CMK (cell line): ENCODE measurements at places on chromosomes 7 and 10.

GRCh38 chr7:106568680-106569499 lies 92.1 kb downstream of the CCDC71L start:
- peak; percentile 66 for DNase-seq

- no peak for DNase-seq
Observed at GRCh38 chr10:30413996-30414576, 19.9 kb upstream of the MAP3K8 start.

GRCh38 chr7:50827281-50827680 lies 44.6 kb upstream of the GRB10 start:
- DNase-seq, result no peak

- no peak for DNase-seq
Observed at GRCh38 chr7:155203882-155204691, 93.6 kb upstream of the INSIG1 start.

GRCh38 chr7:151382079-151382885 lies 27.6 kb downstream of the WDR86 start:
- no peak for DNase-seq

- DNase-seq, result no peak
Observed at GRCh38 chr10:103828587-103829197, 26.7 kb downstream of the SH3PXD2A start.

DNA sequence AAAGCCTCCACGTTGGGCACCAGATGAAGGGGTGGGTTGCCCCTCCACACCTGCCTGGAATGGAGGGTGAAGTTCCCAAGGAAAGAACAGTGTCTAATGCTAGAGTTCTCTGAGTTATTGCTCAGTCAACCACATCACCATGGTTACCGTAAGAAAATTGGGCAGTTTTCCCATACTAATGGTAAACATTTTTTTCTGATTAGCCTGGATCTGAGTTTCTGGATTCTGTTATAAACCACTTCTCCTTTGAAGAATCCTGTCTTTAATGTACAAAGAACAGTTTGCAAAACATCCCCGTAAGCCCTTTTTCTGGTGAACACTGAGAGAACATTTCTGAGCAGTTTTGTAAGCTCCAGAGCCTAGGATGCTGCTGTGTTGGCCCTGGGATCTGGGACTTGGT lies 45.5 kb downstream of the ABCC2 start:
- DNase-seq, result no peak

- no peak for DNase-seq
Observed at GRCh38 chr10:9301148-9301547, 1246.7 kb downstream of the GATA3 start.

GRCh38 chr7:32865448-32866030 lies 26.0 kb downstream of the KBTBD2 start:
- DNase-seq, result no peak

DNA sequence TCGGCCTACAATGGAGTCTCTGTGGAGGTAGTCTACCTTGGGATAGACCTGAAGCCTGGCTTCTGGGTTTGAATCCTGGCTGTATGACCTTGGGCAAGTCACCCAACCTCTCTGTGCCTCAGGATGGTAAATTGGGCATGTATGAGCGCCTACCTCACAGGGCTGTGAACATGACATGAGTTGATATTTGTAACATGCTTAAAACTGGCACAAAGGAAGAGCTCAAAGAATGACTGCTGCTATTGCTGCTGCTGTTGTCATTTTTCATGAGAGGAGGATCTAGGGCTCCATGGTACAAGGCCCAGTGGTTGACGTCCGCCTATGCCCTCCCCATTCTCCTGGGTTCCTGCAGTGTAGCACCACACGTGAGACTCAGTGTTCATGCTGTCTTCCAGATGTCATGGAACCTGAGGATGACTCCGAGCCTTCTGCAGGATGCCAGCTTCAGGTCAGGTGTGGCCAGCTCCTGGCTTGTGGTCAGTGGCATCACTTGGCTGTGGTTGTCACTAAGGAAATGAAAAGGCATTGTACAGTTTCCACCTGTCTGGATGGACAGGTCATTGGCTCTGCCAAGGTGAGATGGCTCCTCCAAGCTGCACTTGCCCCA lies 95.0 kb downstream of the WDFY4 start:
- no peak for DNase-seq

DNA sequence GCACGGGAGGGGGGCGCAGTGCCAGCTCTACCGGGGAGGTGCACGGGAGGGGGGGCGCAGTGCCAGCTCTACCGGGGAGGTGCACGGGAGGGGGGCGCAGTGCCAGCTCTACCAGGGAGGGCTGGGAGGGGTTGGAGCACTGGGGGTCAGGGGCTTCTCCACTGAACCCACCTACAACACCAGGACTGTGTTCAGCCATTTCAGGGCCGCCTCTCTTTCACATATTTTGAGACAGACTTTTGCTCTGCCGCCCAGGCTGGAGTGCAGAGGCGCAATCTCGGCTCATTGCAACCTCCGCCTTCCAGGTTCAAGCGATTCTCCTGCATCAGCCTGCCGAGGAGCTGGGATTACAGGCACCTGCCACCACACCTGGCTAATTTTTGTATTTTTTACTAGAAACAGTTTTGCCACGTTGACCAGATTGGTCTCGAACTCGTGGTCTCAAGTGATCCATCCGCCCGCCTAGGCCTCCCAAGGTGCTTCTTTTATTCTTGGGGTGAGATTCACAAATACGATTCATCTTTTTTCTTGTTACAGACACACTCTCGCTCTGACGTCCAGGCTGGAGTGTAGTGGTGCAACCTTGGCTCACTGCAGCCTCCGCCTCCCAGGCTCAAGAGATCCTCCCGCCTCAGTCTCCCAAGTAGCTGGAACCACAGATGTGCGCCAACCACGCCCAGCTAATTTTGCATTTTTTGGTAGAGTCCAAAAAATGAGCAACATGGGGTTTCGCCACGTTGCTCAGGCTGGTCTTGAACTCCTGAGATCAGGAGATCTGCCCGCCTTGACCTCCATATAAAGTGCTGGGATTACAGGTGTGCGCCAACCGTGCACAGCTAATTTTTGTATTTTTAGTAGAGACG lies 37.0 kb downstream of the ADAP1 start:
- no peak for DNase-seq

- DNase-seq, result no peak
Observed at GRCh38 chr10:130489891-130490290, 353.7 kb downstream of the GLRX3 start.

GRCh38 chr7:151378496-151379192 lies 31.2 kb downstream of the WDR86 start:
- no peak for DNase-seq

- DNase-seq, result no peak
Observed at GRCh38 chr7:12961910-12962480, 274.6 kb downstream of the ARL4A start.

DNA sequence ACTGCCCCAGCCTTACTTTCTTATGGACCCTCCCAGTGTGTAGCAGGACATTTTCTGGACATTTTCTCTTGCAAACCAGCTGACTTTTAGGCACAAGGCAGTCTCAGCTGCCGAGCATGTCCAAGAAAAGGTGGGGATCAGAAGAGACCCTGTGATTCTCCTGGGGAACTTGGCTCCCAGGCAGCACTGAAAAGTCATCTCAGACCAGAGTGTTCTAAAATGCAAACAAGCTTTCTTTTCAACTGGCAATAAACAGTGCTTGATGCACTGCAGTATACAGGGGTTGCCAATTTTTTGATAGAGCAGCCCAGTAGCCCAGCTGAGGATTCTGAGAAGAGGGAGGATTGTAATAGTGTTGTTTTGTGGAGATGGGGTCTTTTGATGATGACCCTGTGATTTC lies 168.0 kb upstream of the PHYHIPL start:
- no peak for DNase-seq

- DNase-seq, result no peak
Observed at GRCh38 chr10:70250961-70251680, 17.9 kb upstream of the PPA1 start.

GRCh38 chr7:11153694-11154093 lies 180.0 kb downstream of the PHF14 start:
- DNase-seq, result no peak

DNA sequence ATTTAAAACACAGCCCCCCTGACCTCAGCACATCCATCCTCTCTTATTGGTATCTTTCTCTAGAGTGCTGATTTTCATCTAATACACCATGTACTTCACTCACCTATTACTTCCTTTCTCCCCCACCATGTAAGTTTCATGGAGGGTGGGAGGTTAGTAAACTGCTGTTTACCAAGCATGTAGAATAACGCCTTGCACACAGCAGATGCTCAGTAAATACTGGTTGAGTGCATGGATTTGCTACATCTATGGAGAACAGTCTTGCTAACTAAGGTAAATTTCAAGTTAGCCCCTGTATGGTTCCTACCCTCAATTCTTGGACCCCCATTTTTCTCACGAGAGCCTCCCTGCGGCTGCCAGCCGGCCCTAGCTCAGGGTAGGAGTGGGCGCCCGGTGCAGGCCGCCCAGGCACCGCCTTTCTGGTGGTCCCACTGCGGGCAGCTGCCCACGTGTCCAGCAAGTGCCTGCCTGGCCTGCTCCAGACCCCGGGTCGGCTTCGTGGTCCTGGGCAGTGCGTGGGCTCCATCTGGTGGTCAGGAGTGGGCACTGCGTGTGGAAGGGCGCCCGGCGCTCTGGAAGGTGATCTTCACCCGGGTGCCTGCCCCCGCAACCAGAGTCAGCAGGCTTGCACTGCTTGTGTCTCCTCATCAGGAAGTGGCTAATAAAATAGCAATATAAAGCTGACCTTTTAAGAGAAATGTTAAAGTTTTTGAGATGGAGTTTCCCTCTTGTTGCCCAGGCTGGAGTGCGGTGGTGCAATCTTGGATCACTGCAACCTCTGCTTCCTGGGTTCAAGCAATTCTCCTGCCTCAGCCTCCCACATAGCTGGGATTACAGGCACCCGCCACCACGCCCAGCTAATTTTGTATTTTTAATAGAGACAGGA lies 63.4 kb upstream of the DNAJB6 start:
- DNase-seq, result peak; percentile 64

GRCh38 chr7:156493942-156494341 lies 146.6 kb upstream of the RNF32 start:
- no peak for DNase-seq

GRCh38 chr10:121448766-121449421 lies 149.3 kb downstream of the FGFR2 start:
- DNase-seq, result no peak

DNA sequence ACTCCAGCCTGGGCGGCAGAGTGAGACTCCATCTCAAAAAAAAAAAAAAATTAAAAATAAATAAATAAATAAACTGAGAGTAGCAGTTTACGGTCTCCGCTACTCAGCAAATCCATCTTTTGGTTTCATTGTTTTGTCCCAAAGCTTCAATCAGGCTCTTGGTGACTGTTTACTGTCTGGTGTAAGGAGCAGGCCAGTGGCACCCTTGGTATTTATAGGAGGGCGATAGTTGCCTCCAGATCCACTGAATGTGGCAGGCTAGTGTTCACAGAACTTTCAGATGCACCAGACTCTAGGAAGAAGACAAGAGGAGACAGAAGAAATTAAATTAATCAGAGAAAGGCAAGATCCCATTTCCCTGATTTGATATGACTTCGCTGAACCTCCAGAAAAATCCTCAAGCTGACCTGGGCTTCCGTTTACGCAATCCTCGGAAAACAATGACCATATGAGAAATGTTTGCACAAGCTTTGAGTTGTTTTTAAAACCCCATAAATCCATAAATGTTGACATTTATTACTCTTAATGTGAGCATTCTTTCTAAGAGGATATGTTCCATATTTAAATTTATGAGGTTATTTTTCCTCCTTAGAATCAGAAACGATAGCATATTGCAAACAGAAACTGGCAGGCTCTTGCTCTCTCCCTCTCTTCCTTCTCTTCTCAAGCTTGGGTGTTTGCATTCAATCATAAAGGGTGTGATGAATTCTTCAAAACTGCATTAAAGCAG lies 7.1 kb upstream of the MUC3A start:
- no peak for DNase-seq

- DNase-seq, result no peak
Observed at GRCh38 chr10:125626671-125627070, 56.3 kb downstream of the TEX36 start.

GRCh38 chr10:61942604-61943461 lies 41.3 kb downstream of the ARID5B start:
- no peak for DNase-seq

DNA sequence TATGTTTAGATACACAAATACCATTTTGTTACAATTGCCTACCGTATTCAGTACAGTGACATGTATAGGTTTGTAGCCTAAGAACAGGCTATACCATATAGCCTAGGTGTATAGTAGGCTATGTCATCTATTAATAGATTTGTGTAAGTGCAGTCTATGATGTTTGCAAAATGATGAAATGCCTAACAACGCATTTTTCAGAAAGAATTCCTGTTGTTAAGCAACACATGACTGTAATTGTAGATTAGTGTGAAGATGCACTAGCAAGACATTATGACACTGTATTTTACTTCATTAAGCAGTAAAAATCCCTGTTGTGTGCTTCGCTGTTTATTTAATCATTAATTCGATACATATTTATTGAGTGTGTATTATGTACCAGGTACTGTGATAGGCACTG lies 446.0 kb downstream of the SUGCT start:
- DNase-seq, result no peak

DNA sequence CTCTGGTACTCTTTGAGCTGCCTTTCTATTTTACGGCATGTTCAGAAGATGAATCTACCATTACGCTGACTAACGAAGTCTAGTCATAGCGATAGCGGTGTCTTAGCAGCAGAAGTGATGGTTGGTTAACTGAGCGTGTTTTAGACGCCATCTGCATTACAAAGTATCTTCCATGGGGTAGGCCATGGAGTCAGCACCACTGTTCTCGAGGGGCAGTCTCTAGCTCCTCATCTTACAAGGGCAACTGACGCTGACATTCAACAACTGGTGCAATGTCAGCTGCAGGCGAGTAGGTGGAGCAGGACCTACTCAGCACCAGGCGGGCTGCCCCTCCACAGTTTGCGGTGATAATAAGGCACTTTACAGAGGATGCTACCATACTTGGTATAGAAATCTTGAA lies 88.7 kb downstream of the ADARB2 start:
- no peak for DNase-seq

GRCh38 chr10:80460399-80461207 lies 6.5 kb downstream of the TSPAN14 start:
- no peak for DNase-seq

GRCh38 chr10:131702531-131703356 lies 198.1 kb upstream of the PPP2R2D start:
- no peak for DNase-seq

DNA sequence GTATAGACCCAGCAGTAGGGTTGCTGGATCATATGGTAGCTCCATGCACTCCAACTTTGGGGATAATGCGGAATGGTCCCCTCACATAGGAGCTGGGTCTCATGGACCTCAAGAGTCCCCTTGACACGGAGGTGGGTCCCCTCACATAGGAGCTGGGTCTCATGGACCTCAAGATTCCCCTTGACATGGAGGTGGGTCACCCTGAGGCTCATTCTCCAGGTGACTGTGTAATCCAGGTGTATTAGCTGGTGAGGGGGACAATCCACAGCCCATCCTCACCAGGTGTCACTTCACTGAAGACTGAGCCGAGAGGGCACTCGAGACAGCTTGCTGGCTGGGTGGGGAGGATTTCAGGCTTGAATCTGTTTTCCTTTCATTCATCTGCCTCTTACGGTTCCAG lies 121.9 kb downstream of the PTPN20 start:
- DNase-seq, result no peak

- DNase-seq, result no peak
Observed at GRCh38 chr10:92530891-92531535, 42.9 kb downstream of the IDE start.

GRCh38 chr10:59007307-59008025 lies 169.0 kb upstream of the PHYHIPL start:
- no peak for DNase-seq
